Kidney (tissue), 22 donors: ENCODE measurements at places on chromosomes 7 and 10. TPM values are rescaled to one million over a fixed set of nuclear protein-coding genes. Genes with fewer than 3 reads are reported as not detected.
A peak's percentile ranks its signal among the peaks of the same experiment; 100 is the strongest.

DNA sequence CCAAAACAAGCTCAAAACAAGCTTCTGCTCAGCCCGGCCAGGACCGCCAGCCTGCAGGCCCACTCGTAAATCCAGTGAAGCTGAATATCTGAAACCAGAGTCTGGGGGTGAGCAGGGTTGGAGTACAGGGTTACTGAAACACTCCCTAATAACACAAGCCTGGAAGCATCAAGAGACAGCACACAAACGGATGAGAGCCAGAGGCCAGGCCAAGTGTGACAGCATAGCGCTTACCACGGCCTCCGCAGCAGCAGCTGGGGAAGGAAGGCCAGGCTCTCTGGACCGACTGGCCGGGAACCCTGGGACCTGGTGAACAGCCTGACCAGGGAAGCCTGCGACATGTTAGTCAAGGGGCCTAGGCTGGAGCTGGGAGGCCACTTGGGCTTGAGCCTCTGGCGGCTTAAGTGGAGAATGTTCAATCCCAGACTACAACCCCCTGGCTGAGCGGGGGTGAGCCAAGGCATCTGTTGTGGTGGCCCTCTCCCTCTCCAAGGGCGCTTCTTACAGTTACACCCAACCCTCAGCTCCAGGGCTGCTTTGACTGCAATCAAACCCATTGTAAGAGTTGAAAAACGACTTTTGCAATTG lies 21.7 kb upstream of the RNF32 start:
- H3K27ac ChIP-seq = no peak overlapping the region
- H3K27me3 ChIP-seq = peaks cover 3% of the 10 kb centered on the region
- H3K36me3 ChIP-seq = no peaks in the 10 kb centered on the region
- DNase-seq = peak; percentile 67
- H3K4me1 ChIP-seq = peaks cover 19% of the 10 kb centered on the region

- H3K4me3 ChIP-seq = no peak overlapping the region
- H3K4me1 ChIP-seq = no peaks in the 10 kb centered on the region
- H3K36me3 ChIP-seq = no peaks in the 10 kb centered on the region
- H3K27ac ChIP-seq = no peak overlapping the region
Observed at GRCh38 chr10:86193841-86194240, 172.8 kb downstream of the GRID1 start.

GRCh38 chr10:100184426-100184825 lies 1.4 kb downstream of the ERLIN1 start:
- peak overlapping the region; percentile 94 for H3K4me3 ChIP-seq
- DNase-seq = no peak
- H3K27me3 ChIP-seq = no peaks in the 10 kb centered on the region
- peaks cover 19% of the 10 kb centered on the region for H3K4me1 ChIP-seq
- H3K36me3 ChIP-seq = no peaks in the 10 kb centered on the region

- no peaks in the 10 kb centered on the region for H3K4me1 ChIP-seq
- no peak overlapping the region for H3K27ac ChIP-seq
- no peaks in the 10 kb centered on the region for H3K36me3 ChIP-seq
- peaks cover 4% of the 10 kb centered on the region for H3K27me3 ChIP-seq
- DNase-seq = no peak
Observed at GRCh38 chr10:84541289-84541637, 212.9 kb downstream of the CCSER2 start.

GRCh38 chr10:10054466-10054865 lies 963.2 kb upstream of the CELF2 start:
- no peak overlapping the region for H3K27ac ChIP-seq
- H3K4me3 ChIP-seq = no peak overlapping the region
- H3K27me3 ChIP-seq = no peaks in the 10 kb centered on the region
- H3K4me1 ChIP-seq = no peaks in the 10 kb centered on the region
- no peaks in the 10 kb centered on the region for H3K36me3 ChIP-seq
- no peak for DNase-seq

DNA sequence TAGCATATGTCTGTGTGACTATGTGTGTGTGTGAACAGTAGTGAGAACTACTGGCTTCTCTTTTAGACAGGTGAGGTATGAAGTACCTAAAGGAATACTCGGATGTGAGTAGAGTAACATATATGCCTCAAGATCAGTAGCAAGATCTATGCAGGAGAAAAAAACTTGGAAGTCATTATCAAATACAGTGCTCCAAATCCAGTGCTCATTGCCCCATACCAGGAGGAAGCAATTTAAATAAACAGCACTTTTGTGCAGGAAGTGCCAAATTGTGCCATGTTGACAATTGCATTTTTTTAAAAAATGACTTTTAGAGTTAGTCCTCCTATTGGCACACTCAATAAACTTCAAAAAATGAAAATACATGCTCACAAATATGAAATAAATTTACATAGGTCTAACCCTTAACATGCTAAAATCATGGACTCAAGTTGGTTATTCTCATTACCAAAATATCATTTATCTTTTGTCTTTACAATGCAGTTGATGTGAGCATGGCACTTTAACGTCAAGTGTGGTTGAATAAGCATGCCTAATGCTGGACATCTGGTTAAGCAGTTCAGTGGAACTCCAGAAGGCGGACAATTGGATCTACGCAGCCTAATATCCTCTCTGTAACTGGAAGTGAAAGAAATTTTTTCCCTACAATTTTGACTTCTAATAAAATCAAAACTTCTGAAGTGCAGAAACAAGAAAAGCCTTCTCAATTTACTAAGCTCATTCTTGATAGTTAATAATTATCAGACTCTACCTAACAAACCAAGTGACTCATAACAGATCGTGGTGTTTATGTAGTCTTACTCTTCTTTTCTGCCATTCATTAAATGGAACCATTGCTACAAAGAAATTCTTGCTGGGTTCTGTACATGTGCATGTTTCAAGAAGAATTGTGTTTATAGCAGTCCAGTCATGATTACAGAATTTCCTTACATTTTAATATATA lies 195.2 kb downstream of the MDFIC start:
- no peak for DNase-seq
- H3K36me3 ChIP-seq = no peaks in the 10 kb centered on the region
- H3K27ac ChIP-seq = no peak overlapping the region
- no peaks in the 10 kb centered on the region for H3K27me3 ChIP-seq
- H3K4me3 ChIP-seq = no peak overlapping the region

DNA sequence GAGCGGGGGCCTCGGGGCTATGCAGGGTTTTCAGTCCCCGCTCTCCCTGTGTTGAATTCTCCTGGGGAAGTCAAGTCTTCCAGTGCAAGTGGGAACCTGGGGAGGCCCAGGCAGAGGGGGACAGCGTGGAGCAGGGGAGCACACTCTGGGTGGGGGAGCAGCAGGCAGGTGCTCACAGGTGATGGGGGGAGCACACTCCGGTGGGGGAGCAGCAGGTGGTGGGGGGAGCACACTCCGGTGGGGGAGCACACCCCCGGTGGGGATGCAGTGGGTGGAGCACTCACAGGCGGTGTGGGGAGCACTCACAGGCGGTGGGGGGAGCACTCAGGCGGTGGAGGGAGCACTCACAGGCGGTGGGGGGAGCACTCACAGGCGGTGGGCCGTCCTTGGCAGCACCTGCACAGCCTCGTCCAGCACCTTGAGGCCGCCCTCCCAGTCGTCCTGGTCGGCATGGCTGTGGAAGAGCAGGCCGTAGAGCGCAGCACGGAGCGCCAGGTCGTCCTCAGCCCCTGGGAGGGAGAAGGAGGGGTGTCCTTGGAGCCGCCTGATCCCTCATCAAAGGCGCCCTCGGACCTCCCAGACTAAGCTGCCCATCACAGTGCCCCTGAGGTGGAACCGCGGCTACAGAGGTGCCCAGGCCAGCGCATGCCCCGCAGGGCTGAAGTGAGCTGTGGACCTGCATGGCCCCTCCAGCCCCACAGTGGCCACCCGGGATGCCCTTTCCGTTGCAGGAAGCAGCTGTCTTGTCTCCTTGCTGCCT lies 56.7 kb downstream of the CFAP46 start:
- no peak overlapping the region for H3K4me3 ChIP-seq
- H3K27ac ChIP-seq = no peak overlapping the region
- H3K4me1 ChIP-seq = no peaks in the 10 kb centered on the region
- no peaks in the 10 kb centered on the region for H3K27me3 ChIP-seq
- H3K36me3 ChIP-seq = no peaks in the 10 kb centered on the region

DNA sequence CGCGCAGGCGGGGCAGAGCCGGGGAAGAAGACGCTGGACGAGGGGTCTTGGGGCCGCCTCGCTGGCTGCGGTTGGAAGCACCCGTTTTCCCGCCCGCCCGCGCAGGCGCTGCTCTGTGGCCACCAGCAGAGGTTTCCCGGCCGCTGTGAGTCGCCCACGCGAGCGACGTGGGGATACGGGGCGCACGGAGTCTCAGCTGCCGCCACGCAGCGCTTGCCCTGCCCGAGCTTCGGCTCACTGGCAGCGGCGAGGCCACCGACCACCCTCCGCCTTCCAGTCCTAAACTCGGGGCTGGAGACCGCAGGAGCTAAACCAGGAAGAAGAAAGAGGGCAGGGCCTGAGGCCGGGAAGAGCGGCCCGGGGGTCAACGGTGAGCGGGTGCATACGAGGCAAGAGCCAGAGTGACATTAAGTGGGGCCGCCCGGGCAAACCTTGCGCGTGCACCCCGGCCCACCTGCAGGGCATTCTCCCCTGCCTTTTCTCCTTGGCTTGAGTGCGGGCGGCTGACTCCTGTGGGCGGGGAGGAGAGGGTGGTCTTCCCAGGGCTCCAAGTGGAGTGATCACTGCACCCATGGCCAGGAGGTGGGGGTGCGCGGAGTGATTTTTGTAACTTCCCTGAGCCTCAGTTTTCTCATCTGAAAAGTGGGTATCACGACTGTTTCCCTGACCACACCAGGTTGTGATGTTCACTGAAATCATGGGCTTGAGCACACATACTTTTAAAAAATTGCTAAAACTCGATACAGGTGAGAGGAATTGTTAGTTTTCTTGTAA lies 7.1 kb upstream of the EMX2 start:
- peaks cover 38% of the 10 kb centered on the region for H3K4me1 ChIP-seq
- no peak overlapping the region for H3K4me3 ChIP-seq
- peak overlapping the region; percentile 80 for H3K27ac ChIP-seq
- H3K36me3 ChIP-seq = no peaks in the 10 kb centered on the region
- H3K27me3 ChIP-seq = peaks cover 49% of the 10 kb centered on the region

GRCh38 chr10:124495162-124495561 lies 33.5 kb downstream of the LHPP start:
- no peak overlapping the region for H3K27ac ChIP-seq
- no peaks in the 10 kb centered on the region for H3K27me3 ChIP-seq
- H3K36me3 ChIP-seq = no peaks in the 10 kb centered on the region
- H3K4me3 ChIP-seq = no peak overlapping the region

DNA sequence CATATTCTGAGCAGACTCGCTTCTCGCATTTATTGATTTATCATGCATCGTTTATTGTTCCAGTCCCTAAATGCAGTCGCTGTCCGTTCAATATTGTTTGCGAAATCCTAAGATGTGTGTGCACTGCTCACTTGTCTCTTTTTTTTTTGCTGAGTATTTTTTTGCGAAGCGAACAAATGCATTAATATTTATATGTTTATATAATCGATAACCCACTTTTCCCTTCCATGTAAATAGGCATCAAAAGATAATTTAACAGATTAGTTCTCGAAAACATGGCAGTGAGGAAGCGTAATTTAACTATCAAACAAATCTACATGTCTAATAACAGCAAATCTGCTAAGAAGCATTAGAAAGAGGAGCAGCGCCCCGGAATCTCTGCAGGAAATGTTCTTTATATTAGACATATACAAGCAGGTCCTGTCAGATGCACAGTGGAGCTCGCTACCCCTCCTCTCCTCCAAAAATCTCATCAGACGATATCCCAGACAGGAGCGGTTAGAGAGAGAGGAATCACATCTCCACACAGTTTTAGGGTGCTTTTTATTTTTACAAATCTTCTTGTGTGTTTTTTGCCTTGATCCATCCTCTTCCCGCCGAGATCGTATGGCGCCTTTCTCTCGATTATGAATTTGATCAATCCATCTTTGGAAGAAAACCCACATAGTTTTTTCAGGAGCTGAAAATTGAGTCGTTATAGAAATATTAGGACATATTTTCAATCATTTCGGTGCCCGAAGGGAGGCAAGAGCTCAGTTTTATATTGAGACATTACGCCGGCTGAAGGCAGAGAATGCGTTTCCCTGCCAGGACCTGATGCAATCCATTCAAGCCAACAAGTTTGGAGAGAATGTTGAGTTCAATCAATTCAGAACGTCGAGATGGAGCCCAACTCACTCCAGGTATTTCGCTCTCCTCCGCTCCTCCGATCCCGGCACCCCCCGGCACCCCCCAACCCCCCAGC lies at the start of gene ARID5B:
Gene ARID5B, plus strand, starts transcription at position 871 of the 964 bp plus-strand sequence. Its CDS starts 11 bp downstream, at position 882.
- peak within 1 kb of the TSS; percentile 91 for H3K4me3 ChIP-seq
- peak within 1 kb of the TSS; percentile 98 for H3K27ac ChIP-seq
- peaks cover 3% of the 10 kb centered on the region for H3K4me1 ChIP-seq
- peak; percentile 73 for DNase-seq
- no peaks in the 10 kb centered on the region for H3K27me3 ChIP-seq
- H3K36me3 ChIP-seq = no peaks in the 10 kb centered on the region

- no peaks in the 10 kb centered on the region for H3K4me1 ChIP-seq
- no peak overlapping the region for H3K27ac ChIP-seq
- DNase-seq = no peak
- no peak overlapping the region for H3K4me3 ChIP-seq
- H3K27me3 ChIP-seq = no peaks in the 10 kb centered on the region
Observed at GRCh38 chr10:90399782-90400181, 458.1 kb downstream of the HTR7 start.

- no peaks in the 10 kb centered on the region for H3K27me3 ChIP-seq
- peaks cover 39% of the 10 kb centered on the region for H3K4me1 ChIP-seq
- DNase-seq = no peak
- no peak overlapping the region for H3K27ac ChIP-seq
- no peak overlapping the region for H3K4me3 ChIP-seq
Observed at GRCh38 chr10:71981015-71981875, 17.1 kb downstream of the CHST3 start.

DNA sequence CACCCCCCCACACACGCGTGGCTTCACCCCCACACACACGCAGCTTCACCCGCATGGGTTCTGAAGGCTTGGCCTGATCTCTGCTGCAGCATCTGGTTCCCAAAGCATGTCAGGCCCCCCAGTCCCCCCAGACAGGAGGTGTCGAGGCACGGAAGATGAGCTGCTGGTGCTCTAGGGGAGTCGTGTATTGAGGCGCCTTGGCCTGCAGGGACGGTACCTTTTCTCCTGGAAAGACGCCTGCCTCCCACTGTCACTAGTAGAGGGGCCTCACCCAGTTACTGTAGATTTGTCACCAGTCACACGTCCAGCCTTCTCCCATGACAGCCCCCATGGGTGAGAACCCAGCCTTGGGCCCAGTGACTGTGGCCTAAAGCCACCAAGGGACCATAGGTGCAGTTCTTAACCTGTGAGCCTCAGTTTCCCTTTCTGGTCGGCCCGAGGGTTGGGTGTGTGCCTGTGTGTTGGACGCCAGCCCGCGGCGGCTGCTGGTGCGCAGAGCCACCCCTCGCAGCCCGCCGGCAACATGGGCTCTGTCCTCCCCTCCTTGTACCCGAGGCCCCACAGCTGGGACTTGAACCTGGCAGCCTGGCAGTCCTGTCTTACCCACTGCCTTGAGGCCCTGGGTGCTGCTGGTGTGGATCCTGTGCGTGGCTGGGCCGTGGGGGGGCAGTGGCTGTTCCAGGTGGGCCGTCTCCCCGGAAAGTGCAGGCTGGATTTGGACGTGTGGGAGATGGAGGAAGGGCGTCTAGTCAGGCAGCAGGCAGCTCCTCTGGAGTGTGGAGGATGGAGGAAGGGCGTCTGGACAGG lies 81.7 kb downstream of the NKX6-2 start:
- no peaks in the 10 kb centered on the region for H3K4me1 ChIP-seq
- H3K4me3 ChIP-seq = no peak overlapping the region
- DNase-seq = peak; percentile 64
- no peak overlapping the region for H3K27ac ChIP-seq

HOXA1 gene
- polyA plus RNA-seq = 1.1 TPM

PDGFA gene
- polyA plus RNA-seq = 14.1 TPM

CRPPA gene
- 2.0 TPM for polyA plus RNA-seq

APBB1IP gene
- 4.1 TPM for polyA plus RNA-seq

PNLIPRP1 gene
- polyA plus RNA-seq = not detected

IGFBP3 gene
- 50.5 TPM for polyA plus RNA-seq

SVOPL gene
- polyA plus RNA-seq = 5.1 TPM
